Stimulated activated CD4-positive, alpha-beta T cell treated with anti-CD3 and anti-CD28 coated beads, Interleukin-1b, Interleukin-23, amount 100 ng/mL, for 1 hour (primary cell): ENCODE measurements at places on chromosomes 2 and 18.

- no peak for DNase-seq
Observed at GRCh38 chr2:133054297-133054696, 384.3 kb upstream of the LYPD1 start.

- DNase-seq: no peak
Observed at GRCh38 chr2:189548666-189549448, 31.7 kb downstream of the SLC40A1 start.

DNA sequence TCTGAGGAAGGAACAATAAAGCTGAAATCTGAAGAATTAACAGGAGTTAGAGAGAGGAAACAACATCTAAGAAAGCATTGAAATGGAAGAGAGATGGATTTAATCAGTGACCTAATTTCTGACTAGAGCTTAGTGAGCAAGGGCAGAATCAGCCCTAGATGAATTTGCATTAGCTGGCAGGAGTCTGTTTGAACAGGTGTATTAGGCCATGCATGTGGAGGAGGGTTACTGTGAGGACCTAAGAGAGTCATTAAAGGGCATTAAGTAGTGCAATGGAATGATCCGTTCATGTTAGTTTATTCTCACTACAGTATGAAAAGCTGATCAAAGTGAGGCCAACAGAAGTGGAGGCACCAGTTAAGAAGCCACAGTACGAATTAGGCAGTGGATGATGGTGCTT, 285.3 kb downstream of the GRB14 start:
- DNase-seq: no peak

DNA sequence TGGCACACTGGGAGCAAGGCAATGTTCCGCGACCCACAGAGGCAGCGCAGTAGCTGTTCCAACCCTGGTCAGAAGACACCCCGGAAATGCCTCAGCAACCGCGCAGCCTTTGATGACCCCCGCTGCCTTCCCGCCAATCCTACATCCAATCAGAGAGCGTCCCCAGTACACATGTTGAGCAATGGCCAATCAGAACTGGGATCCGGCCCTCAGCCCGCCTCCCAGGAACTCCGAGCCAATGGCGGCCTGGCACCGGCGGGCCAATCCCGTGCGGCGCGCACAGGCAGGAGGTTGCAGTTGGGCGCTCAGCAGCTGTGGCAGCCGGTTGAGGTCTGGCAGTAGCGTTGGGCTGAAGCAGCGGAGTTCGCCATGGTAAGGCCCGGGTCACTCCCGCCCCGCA, at the start of gene TUBA3D:
Gene TUBA3D, plus strand, starts transcription at position 289 of the 400 bp plus-strand sequence. Its CDS starts 81 bp downstream, at position 370.
- DNase-seq: no peak

DNA sequence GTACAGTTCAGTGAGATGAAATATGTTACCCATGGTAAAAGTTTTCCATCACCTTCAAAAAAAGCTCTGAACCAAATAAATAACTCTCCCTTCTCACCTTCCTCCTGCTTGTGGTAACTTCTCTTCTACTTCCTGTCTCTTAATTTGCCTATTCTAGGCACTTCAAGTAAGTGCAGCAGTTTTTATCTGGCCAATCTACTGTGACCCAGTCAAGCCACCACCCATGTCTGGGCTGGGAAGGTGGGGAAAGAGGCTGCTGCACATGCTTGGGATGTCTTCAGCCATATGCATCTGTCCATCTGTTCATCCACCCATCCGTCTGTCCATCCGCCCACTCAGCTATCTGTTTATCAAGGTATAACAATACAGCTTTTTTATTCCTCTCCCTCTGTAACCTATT, 31.6 kb downstream of the ZNF532 start:
- DNase-seq: no peak

- no peak for DNase-seq
Observed at GRCh38 chr2:224060783-224061482, 21.8 kb upstream of the SERPINE2 start.

- no peak for DNase-seq
Observed at GRCh38 chr2:25794544-25795276, 83.6 kb downstream of the ASXL2 start.

- DNase-seq: no peak
Observed at GRCh38 chr2:162661618-162662017, 176.9 kb downstream of the KCNH7 start.

DNA sequence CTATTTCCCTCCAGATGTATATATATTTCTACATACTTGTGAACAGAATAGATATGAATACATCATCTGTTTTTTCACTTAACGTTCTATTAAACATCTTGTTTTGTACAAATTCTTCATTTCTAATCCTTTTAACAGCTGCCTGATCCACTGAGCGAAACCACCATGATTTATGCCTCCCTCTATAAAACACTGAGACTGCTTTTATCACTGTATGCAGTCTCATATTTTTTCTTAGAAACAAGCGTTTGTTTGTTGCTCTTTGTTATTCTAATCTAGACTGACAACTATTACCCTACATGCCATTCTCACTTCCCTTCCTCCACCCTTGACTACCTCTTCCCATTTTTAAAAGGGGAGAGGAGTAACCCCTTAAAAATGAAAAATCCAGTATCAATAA, 88.2 kb downstream of the DTNB start:
- no peak for DNase-seq

DNA sequence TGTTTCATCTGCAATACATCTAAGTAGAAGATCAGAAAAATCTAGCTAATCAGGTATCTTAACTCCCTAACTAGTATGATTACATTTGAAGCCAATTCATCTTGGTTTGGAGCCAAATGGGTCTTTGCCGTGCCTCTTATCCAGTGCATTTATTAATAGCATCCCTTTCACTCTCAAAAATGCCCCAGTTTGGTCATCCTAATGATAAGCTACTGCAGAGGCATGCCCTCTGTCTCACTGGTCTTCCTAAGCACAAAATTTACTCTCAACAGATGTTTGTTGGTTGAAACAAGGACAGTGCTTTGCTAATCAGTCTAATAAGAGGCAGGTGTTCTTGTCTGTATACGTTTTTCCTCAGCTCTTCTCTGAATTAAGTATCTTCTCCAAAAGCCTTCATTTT, 403.2 kb downstream of the RAD51AP2 start:
- no peak for DNase-seq

DNA sequence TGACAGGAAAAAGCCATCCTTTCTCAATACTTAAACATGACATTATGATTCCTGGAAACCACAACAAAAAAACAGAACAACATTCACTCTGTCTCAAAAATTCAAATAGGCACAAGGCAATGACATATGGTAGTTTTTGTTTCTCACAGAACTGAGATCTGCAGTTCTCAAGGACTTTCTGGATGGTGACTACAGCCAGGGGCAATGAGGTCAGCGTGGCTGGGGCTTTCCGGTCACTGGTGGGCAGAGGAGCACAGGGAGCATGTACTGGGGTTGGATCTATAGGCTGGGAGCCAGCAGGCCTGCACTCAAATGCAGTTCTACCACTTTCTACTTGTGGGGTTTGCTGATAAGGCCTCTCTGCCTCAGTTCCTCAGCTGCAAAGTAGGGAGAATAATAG, 72.0 kb downstream of the CTAGE1 start:
- no peak for DNase-seq

DNA sequence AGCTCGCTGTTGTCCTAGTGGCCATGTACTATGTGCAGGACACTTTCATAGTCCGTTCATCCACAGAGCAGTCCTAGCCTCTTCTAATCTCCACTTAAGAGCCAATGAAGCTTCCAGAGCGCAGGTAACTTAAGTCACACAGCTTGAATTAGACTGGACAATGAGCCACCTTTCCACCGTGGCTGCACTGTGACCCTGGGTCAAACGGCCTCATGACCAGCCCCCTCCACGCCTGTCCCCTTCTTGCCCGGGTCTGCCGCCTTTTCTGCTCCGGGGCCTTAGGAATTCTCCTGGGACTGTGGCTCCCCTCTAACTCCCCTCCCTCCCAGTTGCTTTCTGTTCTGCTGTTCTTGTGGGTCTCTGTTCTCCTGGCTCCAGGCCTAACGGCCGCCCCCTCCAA, 8.4 kb upstream of the PRKCE start:
- no peak for DNase-seq

- no peak for DNase-seq
Observed at GRCh38 chr2:9944330-9944758, 7.1 kb upstream of the GRHL1 start.

- no peak for DNase-seq
Observed at GRCh38 chr2:70104231-70105111, 17.2 kb downstream of the PCBP1 start.

GRCh38 chr2:190997526-190998113, 16.4 kb downstream of the STAT1 start:
- no peak for DNase-seq

DNA sequence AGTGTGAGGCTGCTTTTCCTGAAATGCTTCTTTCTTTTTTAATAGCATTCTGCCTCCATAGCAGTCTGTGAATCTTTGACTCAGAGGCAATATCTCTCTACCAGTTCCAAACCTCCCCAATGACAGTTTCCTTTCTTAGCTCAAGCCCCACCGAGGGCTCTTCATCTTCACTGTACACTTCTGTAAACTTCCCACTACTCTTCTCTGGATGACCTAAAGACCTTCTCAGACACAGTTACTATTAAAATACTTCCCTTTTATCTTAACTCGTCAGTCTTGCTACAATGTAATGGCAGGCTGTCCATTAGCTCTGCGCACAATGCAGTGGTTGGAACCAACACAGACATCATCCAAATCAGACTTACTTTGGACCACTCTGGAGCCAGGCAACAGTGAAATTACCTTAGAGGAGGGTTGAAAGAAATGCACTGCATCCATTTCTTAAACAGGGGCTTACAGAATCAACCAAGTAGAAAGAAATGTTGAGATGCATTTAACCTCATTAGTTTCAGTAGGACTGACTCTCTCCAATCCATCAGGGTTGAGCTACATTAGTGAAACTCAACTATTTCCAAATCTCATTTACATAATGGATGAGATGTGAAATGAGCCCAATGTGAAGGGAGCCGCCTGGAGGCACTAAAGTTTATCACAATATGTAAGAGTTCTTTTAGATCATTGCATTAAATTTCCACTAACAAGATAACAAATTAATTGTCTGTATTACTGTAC, 343.8 kb downstream of the SETBP1 start:
- DNase-seq: no peak

DNA sequence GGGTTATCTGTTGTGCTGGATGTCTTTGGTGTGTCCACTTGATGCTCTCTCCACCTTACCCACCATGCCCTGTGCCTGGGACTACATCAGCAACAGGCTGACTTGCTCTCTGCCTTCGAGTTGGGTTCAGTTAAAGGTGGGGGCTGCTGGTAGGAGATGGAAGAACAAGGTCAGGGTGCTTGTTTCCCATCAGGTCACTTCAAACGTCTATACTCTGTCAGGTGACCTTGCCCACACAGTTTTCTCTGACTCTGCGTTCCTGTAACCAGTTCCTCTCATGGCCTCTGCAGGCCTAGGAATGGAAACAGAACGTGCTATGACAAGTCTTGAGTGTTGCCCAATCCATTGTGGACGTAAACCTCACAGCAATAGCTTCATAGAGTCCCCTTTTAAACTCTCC, 38.4 kb upstream of the PAPOLG start:
- DNase-seq: no peak

GRCh38 chr2:218285604-218286003, 6.7 kb downstream of the TMBIM1 start:
- DNase-seq: no peak

- DNase-seq: no peak
Observed at GRCh38 chr2:212288308-212288707, 250.3 kb downstream of the ERBB4 start.

- no peak for DNase-seq
Observed at GRCh38 chr2:195594248-195594647, 62.8 kb upstream of the SLC39A10 start.

DNA sequence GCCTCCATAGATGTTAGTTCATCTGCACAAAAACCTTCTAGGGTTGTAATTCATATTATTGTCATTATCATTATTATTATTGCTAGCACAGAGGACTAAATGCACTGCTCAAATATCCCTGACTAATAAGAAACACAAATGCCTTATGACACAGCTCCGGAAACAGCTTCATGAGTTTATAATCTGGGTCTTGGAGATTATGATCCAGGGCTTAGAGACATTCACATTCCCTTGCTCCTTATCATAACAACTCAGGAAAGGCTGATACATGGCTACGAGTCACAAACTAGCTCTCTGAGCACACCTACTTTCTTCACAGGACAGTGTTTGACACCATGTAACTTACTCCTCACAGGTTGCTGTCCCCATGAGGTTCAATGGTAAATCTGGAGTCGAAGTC, 102.2 kb upstream of the TTC39C start:
- no peak for DNase-seq

DNA sequence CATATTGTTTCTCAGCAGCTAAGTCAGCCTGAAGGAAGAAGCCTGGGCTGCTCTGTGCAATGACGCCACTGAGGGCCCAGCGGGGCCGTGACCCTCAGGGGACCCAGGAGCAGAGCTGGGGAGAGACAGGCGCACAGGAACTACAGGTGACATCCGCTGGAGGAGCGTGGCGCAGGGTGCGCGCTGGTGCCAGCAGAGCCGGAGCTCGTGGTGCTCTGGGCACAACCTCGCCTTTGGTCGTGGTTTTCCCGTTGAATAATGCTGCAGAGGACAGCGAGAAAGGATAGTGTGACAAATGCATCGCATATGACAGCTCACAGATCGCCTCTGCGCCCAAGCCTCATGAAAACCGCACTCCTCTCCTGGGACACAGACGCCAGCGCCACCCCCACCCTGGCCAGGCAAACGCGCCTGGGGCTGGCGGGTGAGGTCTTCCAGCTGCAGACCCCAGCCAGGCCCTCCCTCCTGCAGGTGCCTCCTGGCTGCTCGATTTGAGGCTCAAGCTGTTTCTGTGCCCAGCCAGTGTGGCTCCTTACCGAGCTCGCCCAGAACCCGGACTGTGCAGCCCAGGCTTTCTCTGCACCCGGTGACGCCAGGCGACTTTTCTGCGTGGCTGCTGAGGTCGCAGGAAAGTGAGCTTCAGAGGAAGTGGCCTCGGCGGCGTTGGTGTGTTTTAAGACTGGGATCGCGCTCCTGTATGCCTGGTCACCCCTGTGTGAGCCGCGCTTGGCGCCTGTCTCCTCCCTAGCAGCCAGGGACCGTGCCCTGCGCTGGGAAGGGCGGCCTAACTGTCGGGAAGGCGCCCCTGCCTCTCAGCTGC, 583.1 kb upstream of the HS6ST1 start:
- no peak for DNase-seq

- DNase-seq: no peak
Observed at GRCh38 chr2:63434024-63435001, 154.0 kb downstream of the WDPCP start.

- DNase-seq: no peak
Observed at GRCh38 chr2:220555961-220556630, 928.7 kb downstream of the SLC4A3 start.

GRCh38 chr2:177573120-177573519, 180.5 kb downstream of the AGPS start:
- DNase-seq: no peak
